Activated CD4-positive, alpha-beta T cell treated with anti-CD3 and anti-CD28 coated beads, Interleukin-2, amount 10 ng/mL, durations not matched to agents 24 days and 14 days (primary cell): ENCODE measurements at places on chromosomes 16 and 17. TPM values are rescaled to one million over a fixed set of nuclear protein-coding genes. Genes with fewer than 3 reads are reported as not detected.

DNA sequence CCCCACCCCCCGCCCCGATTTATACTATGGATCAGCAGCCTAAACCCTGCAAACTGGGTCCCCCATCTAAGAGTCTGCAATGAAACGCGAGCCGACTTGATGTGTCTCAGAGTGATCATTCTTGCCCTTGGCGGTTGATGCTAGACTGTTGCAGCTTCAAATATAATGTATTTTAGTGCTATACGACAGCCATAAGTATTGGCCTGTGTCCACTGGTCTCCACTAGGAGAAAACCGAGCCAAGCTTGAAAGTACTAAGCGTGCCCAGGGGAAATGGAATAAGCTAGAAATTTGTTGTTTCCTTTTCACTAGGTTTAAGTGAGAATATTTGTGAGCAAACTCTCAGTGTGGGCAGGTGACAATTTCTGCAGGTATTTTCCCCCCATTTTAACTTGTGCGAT is 711.2 kb downstream of the MAF start:
- peaks cover 13% of the 10 kb centered on the region for H3K4me1 ChIP-seq
- H3K36me3 ChIP-seq: peaks cover 9% of the 10 kb centered on the region
- no peak overlapping the region for H3K4me3 ChIP-seq

The TSNAXIP1 gene
- total RNA-seq: 0.65 and 0.80 TPM in 2 replicates

The CHST4 gene
- total RNA-seq: not detected in 2 replicates

The PRAC2 gene
- not detected in 2 replicates for total RNA-seq

The TNFRSF13B gene
- total RNA-seq: not detected in 2 replicates

The TBC1D3E gene
- not detected in 2 replicates for total RNA-seq

The ABCC3 gene
- total RNA-seq: not detected in 2 replicates

The GPR139 gene
- total RNA-seq: not detected in 2 replicates

DNA sequence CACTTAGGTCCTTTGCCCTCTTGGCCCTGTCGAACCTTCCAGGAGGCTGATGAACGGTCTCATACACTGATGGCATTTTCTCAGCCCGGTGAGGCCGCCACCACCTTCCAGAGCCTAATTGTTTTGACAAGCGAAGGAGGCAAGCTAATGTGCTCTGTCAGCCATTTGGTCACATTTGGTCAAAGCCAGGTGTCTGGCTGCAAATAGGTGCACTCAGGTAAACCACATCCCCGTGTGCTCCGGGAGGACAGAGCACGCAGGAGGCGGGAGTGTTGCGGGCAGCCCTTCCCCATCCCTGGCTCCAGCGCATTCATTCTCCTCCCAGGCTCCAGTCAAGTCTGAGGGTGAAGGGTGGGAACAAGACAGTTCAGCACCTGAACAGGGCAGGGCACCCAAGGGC is 240.1 kb downstream of the MSI2 start:
- H3K4me1 ChIP-seq: peaks cover 25% of the 10 kb centered on the region
- H3K36me3 ChIP-seq: peaks cover 1% of the 10 kb centered on the region
- DNase-seq: no peak
- no peak overlapping the region for H3K27ac ChIP-seq

The KRTAP9-4 gene
- not detected in 2 replicates for total RNA-seq

DNA sequence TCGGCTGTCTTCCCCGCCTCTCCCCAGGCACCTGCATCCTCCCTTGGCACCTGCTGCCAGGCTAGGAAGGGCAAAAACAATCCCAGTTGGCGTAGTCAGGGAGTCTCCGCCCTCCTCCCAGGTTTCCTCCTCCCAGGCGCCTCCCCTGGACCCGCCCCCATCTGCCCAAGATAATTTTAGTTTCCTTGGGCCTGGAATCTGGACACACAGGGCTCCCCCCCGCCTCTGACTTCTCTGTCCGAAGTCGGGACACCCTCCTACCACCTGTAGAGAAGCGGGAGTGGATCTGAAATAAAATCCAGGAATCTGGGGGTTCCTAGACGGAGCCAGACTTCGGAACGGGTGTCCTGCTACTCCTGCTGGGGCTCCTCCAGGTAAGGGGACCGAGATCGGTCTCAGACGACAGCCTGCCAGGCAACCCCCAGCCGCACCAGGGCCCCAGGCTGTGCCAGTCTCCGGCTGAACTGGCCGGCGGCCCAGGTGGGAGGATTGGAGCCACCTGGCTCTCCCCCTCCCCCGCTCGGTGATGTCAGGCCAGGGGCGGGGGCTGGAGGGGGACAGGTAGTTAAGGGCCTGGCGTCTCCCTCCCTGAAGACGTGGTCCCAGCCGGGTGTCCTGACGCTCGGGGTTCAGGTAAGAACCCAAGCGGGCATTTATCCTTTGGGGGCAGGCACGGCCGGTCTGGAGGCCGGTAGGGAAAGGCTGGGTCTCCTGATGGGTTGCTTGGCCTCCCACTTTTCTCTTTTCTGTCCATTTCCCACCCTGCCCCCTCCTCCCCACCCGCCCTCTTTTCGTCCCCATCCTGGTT is at the start of gene GRB7:
Gene GRB7, plus strand, starts transcription at position 179 of the 808 bp plus-strand sequence. CDS start 4,364 bp downstream, outside the sequence.
- peaks cover 18% of the 10 kb centered on the region for H3K27me3 ChIP-seq
- H3K4me3 ChIP-seq: peak within 1 kb of the TSS; percentile 80
- peak within 1 kb of the TSS; percentile 84 for H3K27ac ChIP-seq
- peaks cover 25% of the 10 kb centered on the region for H3K4me1 ChIP-seq
- peak; percentile 64 for DNase-seq
- no peaks in the 10 kb centered on the region for H3K36me3 ChIP-seq

The KRTAP17-1 gene
- not detected in 2 replicates for total RNA-seq

- no peak for DNase-seq
- H3K36me3 ChIP-seq: no peaks in the 10 kb centered on the region
- peaks cover 6% of the 10 kb centered on the region for H3K27me3 ChIP-seq
- H3K27ac ChIP-seq: no peak overlapping the region
Observed at GRCh38 chr17:78868391-78868790, 27.8 kb upstream of the USP36 start.

The SPATA22 gene
- not detected in 2 replicates for total RNA-seq

- peaks cover 2% of the 10 kb centered on the region for H3K4me1 ChIP-seq
- H3K36me3 ChIP-seq: no peaks in the 10 kb centered on the region
- DNase-seq: no peak
- H3K27me3 ChIP-seq: no peaks in the 10 kb centered on the region
- no peak overlapping the region for H3K4me3 ChIP-seq
Observed at GRCh38 chr16:27600381-27600780, 50.4 kb downstream of the KATNIP start.

DNA sequence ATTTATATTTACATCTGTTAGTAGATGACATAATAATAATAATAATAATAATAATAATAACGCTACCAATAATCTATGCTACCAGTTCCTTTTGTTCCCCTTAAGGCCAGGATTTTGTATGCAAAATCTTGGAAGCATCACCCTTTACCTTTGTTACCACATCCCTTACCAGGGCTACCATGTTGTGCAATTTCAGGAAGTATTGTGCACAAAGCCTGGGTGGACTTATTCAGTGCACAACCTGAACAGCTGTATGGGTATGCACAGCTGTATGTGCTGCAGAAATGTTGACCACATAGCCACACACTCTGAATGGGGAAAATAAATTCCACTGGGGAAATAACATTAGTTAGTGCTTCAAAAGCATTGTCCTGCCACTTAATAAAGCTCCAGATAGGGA is 19.9 kb upstream of the CALB2 start:
- peaks cover 2% of the 10 kb centered on the region for H3K4me1 ChIP-seq
- no peaks in the 10 kb centered on the region for H3K36me3 ChIP-seq
- no peak overlapping the region for H3K27ac ChIP-seq
- H3K4me3 ChIP-seq: no peak overlapping the region
- DNase-seq: no peak

GRCh38 chr17:61124562-61124961 is 275.1 kb upstream of the TBX2 start:
- no peak overlapping the region for H3K27ac ChIP-seq
- peaks cover 4% of the 10 kb centered on the region for H3K4me1 ChIP-seq
- no peaks in the 10 kb centered on the region for H3K36me3 ChIP-seq
- no peak overlapping the region for H3K4me3 ChIP-seq

DNA sequence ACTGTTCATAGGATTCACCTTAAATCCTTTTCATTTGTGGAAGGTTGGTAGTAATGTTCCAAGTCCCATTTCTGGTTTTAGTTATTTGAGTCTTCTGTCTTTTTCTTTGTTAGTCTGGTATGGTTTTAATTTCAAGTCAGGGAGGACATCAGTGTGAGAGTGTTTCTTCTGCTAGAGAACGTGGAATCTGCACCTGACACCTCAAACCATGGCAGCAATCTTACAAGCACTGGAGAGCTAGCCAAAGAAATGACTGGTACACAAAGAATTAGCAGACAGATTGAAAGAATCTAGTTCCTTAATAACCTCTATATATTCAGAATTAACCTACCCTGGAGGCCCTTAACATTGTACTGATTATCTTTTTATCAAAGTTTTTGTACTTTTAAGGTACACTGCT is 50.2 kb downstream of the CHCT1 start:
- no peak overlapping the region for H3K27ac ChIP-seq
- H3K27me3 ChIP-seq: no peaks in the 10 kb centered on the region
- no peak overlapping the region for H3K4me3 ChIP-seq
- H3K36me3 ChIP-seq: peaks cover 38% of the 10 kb centered on the region
- no peak for DNase-seq

The FBXL16 gene
- total RNA-seq: 6.4 and 6.8 TPM in 2 replicates

The SGSM2 gene
- 44.4 and 49.7 TPM in 2 replicates for total RNA-seq

DNA sequence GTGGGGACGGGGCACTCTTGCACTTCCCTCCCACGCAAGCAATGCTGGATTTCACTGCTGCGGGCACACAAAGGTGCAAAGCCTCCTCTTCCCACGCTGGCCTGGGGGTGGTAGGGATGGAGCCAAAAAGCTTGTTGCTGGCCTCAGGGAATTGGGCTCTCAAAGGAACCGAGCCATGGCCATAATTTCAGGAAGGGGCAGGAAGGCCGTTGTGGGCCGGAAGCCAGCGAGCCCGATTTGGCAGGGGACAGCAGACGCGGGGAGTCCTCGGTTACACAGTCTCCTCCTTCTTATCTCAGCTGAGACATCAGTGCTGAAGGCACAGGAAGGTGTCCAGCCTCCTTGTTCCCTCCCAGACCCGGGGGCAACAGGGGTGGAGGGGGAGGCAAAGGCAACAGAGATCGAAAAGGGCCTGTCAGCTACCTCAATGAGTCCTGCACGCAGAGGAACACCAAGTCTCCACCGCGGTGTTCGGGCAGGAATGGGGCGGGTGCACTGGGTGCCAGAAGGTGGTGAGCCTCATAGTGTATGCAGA is 59.5 kb downstream of the SLFN11 start:
- H3K4me3 ChIP-seq: peak overlapping the region; percentile 85
- peaks cover 2% of the 10 kb centered on the region for H3K27me3 ChIP-seq
- peaks cover 39% of the 10 kb centered on the region for H3K4me1 ChIP-seq
- DNase-seq: peak; percentile 69
- peak overlapping the region; percentile 2 for H3K27ac ChIP-seq
- H3K36me3 ChIP-seq: peaks cover 3% of the 10 kb centered on the region

GRCh38 chr16:86791287-86792035 is 213.1 kb downstream of the FOXL1 start:
- H3K27me3 ChIP-seq: no peaks in the 10 kb centered on the region
- H3K4me3 ChIP-seq: no peak overlapping the region
- H3K27ac ChIP-seq: no peak overlapping the region

The SERPINF2 gene
- 0.12 and 0.16 TPM in 2 replicates for total RNA-seq

- no peaks in the 10 kb centered on the region for H3K4me1 ChIP-seq
- H3K27ac ChIP-seq: no peak overlapping the region
- DNase-seq: no peak
- peaks cover 5% of the 10 kb centered on the region for H3K27me3 ChIP-seq
Observed at GRCh38 chr16:81219151-81219550, 19.3 kb upstream of the BCO1 start.

The PRCD gene
- total RNA-seq: not detected in 2 replicates

DNA sequence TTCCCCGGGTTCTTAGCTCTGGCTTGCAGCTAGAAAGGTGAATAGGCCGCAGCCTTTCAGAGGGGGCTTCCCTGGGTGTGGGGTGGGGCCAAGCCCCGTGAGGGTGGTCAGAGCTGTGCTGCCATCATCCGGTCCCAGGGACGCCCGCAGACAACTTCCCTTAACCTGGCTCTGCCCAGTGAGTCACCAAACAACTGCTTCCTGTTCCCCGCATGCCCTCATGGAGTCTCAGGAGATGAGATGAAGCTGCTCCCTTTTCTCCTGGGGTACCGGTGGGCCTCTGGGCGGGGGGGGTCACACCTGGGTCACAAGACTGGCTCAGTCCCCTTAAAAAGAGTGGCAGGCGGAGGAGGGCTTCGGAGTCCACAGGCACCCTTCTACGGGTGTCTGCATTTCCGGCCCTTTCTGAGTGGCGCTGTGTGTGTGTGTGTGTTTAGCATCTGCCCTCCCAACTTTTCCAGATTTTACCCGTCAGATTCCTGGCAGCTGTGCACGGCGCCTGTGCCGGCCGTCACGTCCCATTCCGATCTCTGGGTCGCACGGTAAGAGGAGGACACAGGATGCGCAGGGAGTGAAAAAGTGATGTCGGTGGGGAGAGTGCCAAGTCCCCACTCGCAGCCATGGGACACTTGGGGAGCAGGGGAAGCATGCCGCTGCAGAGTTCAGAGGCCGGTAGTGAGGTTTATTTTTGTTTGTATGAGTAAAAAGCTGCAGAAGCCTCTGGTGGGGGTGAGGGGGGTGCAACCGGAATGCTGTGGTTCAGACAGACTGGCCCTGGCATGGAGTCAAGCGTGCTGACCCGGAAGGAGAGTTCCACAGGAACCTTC is 16.8 kb downstream of the HIC1 start:
- H3K4me1 ChIP-seq: peaks cover 63% of the 10 kb centered on the region
- H3K27me3 ChIP-seq: no peaks in the 10 kb centered on the region
- no peak overlapping the region for H3K4me3 ChIP-seq
- DNase-seq: no peak

DNA sequence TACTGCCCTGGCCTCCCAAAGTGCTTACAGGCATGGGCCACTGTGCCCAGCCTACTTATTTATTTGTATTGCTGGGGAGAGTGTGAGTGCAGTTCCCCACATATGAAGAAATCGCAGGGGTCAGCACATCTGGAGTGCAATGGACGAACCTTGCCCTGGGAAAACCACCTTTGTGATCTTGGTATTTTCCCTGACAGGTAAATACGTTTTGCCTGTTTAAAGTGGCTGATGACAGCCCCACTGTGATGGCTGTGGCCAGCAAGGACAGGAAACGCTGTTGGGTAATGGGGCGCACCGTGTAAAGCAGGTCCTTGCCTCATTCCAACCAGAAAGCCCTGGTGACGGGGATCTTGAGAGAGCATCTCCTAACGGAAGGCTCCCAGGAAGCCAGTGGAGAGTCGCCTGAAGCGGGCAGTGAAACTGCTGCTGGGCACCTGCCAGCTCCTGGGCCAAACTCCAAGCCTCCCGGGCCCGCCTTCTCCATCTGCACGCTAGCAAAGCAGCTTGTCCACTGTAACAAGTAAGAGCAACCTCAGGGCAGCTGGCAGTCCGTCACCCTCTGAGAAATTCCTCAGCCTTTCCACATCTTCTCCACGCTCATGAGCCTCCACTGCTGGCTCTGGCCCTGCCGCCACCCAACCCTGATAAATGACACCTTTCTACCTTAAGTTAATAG is 17.5 kb downstream of the EMC8 start:
- peaks cover 39% of the 10 kb centered on the region for H3K36me3 ChIP-seq
- H3K4me1 ChIP-seq: peaks cover 3% of the 10 kb centered on the region
- no peak overlapping the region for H3K27ac ChIP-seq
- H3K27me3 ChIP-seq: no peaks in the 10 kb centered on the region

DNA sequence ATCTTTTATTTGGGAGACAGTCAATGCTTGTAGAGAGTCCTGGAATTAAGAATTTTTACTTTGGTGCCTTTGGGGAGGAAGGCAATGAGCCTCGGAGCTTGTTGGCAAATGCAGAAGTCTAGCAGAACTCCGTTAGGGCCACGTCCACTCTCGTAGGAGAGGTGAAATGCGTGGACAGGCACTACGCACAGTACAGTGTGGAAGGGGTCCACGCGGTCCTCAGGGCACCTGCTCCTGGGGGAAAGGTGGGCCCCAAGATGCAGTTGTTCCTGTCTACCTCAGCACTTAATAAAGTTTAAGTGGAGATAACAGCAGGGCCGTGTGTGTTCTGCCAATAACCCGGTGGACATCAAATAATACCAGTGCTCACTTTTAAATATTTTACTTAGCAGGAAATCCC is 1.8 kb downstream of the RAB11FIP3 start:
- peaks cover 8% of the 10 kb centered on the region for H3K36me3 ChIP-seq
- peaks cover 13% of the 10 kb centered on the region for H3K27me3 ChIP-seq
- H3K27ac ChIP-seq: peak overlapping the region; percentile 34

The UNC45B gene
- total RNA-seq: not detected in 2 replicates
